ENCODE measurements at places on chromosomes 16 and 17. TPM values are rescaled to one million over a fixed set of nuclear protein-coding genes. Genes with fewer than 3 reads are reported as not detected.

Gene LGALS9B
- 0.94 TPM for total RNA-seq

Gene VAC14
- 40.0 TPM for total RNA-seq

Gene SSTR5
- not detected for total RNA-seq

Gene ZPBP2
- total RNA-seq = not detected

Gene MYH13
- not detected for total RNA-seq
